ENCODE measurements at places on chromosomes 7 and 10. TPM values are rescaled to one million over a fixed set of nuclear protein-coding genes. Genes with fewer than 3 reads are reported as not detected.

DNA sequence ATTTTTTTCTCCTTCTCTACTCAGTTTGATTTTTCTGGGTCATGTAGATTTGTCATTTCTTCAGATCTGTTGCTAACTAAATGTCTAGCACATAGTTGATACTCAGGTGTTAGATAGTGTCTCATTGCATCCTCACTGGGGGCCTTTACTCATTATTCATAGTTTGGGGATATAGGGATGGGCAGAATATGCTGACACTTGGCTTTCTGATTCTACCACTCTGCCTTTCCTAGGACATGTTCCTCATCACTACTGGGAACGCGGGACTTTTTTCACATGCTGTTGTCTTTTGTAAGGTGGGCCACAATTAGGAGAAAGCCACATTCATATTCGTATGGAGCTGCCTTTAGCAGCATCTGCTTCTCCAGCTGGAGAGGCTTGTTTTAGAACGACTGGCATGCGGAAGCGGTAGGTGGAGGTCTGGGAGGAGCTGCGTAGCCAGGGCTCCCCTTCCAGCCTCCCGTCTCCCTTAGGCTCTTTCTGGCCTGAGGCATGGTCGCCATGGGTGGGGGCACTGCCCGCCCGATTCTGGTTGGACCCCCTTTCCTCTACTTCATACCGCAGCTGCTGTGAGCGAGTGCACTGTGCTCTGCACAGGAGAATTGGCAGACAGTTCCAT, 78.8 kb downstream of the SND1 start:
- no peak for DNase-seq

GRCh38 chr10:78772486-78772885, 296.3 kb upstream of the ZMIZ1 start:
- no peak for DNase-seq

GRCh38 chr10:95550073-95550672, 11.0 kb downstream of the SORBS1 start:
- no peak for DNase-seq

DNA sequence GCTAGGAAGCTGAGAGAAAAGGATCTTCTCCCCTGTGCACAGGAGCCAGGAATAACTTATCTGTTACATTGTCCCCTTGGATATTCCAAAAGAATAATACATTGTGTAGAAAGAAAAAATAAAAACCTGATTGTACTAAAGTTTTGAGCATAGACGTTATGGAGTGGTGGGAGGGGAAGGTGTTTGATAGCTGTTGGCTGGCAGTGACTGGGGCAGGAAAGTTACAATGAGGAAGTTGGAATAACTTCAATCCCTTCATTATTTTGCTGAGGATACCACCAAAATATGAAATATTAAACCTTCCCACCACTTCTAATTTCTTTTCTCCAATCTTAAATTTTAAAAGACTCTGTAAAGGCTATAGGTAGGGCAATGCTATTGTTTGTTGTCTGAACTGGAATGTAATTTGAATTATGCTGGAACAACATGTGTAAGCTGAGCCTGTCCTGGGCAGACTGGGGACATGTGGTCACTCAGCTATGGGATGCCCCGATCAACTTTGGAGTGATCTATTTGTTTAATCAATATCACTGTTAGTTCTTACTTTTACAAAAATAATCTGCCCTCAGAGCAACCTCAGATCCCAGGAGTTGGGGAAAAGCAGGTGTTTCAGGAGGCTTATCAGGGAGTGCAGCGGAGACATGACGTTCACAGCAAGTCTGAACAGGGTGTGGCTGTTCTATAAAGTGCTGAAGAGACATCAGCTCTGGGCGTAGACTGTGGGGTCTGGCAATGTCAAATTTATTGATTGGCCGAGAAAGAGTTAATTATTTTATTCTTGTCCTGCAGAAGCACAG, 20.8 kb downstream of the CYP3A43 start:
- no peak for DNase-seq

GRCh38 chr7:16754856-16755317, 1.3 kb downstream of the TSPAN13 start:
- no peak for DNase-seq

DNA sequence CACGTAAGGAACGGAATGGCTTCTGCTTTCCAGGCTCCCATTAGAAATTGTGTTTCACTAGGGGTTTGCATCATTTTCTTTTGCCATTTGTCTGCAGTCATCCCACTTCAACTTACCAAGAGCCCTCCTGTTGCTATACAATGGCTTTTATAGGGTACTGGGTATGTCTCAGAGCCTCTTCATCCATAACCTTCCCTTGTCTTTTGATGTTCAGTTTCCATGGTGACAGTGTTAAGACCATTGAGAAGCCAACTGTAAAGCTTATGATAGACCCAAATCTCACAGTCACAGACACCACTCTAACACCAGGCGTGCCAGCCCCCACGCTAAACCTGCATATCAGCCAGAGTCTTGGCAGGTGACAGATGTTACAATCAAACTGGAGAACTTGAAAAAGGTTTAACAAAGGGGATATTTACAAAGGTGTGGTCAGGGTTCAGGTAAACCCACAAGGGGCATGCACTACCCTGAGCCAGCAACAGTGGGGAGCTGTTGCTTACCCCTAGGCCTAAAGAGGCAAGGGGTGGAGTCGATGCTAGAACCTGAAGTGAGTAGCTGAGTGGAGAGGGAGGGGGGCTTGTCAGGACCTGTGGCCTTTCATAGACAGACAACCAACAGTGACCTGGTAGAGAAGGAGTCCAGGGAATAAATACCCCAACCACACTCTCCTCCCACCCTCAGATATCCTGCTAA, 53.2 kb upstream of the ABLIM1 start:
- no peak for DNase-seq

GRCh38 chr10:818010-818409, 113.5 kb downstream of the LARP4B start:
- DNase-seq = no peak

DNA sequence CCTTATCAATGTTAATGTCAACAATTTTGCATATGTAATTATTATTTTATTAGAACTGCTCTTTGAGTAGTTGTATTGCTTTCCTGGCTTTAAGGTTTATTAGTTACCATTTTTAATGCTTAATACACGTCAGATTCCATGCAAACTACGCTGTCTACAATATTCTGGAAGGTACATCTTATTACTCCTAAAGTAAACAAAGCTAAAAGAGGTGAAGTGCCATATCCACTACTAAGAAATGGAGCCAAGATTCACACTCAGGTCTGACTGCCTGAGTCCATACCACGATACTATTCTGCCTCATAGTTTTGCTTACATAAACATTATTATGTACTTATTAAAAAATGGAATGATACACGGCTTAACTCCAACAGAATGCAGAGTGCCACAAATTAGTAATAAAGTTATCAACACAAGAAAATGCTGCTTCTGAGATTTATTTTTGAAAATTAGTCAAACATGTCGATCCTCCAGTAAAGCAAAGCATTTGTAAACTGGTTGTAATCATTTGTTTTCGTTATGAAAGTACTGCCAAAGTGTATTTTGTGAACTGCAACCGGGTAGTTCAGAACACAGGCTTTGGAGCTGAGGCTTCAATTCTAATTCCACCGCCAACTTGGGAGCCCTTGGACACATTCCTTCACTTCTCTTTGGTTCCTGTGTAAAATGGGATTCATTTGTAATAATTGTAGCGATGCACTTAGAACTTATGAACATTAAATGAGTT, 1.1 kb upstream of the DMTF1 start:
- no peak for DNase-seq

DNA sequence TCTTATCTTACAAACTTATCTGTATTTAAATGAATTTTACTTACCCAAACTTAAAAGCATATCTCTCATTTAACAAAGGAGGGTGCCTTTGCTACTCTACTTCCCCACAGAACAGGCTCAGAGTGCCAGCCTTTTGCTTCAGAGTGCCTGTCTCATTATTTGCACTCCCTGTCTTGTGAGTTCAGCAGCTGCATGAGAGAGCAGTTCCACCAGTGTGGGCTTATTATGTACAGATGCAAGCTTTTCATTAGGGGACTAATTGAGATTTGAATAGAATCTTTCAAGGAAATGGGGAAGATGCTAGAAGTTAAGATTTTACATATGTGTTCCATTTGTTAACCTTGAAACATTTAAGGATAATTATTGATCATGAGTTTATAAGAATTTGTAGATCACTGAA, 310.2 kb upstream of the LRRN3 start:
- DNase-seq = no peak

DNA sequence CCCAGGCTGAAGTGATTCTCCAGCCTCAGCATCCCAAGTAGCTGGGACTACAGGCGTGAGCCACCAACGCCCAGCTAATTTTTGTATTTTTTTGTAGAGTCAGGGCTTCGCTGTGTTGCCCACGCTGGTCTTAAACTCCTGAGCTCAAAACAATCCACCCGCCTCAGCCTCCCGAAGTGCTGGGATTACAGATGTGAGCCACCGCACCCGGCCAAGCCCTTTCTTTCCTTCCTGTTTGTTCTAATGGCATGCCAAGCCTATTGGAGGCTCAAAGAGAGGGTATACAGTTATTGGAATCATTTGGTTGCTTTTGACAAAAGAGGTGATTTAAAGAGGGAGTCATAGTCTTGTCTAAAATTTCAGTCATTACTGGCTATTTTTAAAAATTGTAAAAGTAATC, 46.0 kb upstream of the TRIM8 start:
- DNase-seq = no peak

- DNase-seq = no peak
Observed at GRCh38 chr7:31735991-31736982, 49.3 kb downstream of the PPP1R17 start.

- DNase-seq = no peak
Observed at GRCh38 chr10:99337311-99337811, 8.2 kb downstream of the CNNM1 start.

DNA sequence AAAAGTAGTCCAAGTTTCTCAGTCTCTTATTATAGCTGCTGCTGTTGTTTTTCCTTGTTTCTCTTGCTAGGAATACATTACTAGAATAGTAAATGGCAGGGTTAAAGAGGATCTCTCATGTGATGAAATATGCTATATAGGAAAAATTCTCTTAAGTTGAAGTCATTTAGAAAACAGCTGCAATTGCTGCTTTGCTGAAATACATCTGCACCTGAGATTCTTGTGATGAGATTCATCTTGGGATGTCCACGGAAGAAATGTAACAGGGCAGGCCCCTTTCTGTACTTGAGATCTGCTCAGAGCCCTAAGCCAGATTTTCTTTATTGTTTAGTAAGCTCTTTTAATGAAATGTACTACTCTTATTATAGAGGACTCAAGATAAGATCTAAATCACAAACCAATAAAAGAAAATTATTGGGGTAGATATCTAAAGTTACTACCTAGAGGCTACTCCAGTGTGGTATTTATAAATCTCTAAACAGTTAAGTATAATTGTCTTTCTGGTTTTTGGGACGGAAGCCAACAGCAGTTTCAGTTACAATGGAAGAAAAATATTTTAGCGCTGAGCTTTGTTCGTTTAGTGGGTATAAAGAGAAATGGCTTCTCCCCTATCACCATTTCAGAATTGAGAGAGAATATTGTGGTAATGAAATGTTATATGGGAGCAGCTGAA, 701.5 kb downstream of the KCNMA1 start:
- DNase-seq = no peak

- DNase-seq = no peak
Observed at GRCh38 chr7:94584113-94584512, 71.8 kb downstream of the SGCE start.

GRCh38 chr10:96365571-96365970, 6.8 kb upstream of the OPALIN start:
- no peak for DNase-seq

EVX1 gene
- total RNA-seq = not detected

GJD4 gene
- total RNA-seq = not detected

DPCD gene
- total RNA-seq = 5.5 TPM

FGFR2 gene
- 5.8 TPM for total RNA-seq

TWNK gene
- 4.6 TPM for total RNA-seq

ATOH7 gene
- total RNA-seq = 0.23 TPM

TEX47 gene
- not detected for total RNA-seq
